ENCODE measurements at places on chromosomes 2 and 18.
A peak's percentile ranks its signal among the peaks of the same experiment; 100 is the strongest.

GRCh38 chr2:144162652-144163051, 357.3 kb downstream of the ZEB2 start:
- DNase-seq: peak; percentile 56

- DNase-seq: no peak
Observed at GRCh38 chr2:127542231-127542630, 6.7 kb downstream of the MYO7B start.

DNA sequence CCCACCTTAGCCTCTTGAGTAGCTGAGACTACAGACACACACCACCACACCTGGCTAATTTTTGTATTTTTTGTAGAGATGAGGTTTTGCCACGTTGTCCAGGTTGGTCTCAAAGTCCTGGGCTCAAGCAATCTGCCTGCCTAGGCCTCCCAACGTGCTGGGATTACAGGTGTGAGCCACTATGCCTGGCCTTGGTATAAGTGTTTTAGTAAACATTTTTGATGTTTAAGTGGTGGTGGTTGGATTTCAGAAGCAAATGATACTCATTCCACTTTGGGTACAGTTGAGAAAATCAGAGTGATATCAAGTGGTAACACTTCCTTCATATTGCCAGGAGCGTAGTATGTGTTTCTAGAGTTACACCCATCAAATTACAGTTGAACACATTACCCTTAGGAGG, 25.4 kb downstream of the ACADL start:
- no peak for DNase-seq

DNA sequence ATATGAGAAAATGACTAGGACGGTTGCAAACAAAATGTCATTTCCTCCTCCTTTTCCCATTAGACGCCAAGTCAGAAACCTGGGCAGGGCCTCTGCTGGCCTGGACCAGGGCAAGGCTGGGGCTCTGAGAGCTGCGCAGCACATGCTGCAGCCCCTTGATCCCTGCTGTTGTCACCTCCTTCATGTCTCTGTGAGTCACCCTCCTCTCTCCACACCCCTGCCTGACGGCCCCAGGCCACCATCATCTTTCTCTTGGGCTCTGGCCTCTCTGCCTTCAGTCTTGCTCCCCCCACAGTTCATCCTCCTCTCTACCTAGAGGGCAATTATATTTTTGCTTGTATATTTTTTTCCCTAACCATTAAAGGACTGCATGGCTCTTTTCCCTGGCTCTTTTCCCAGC, 10.0 kb downstream of the FLACC1 start:
- DNase-seq: no peak

DNA sequence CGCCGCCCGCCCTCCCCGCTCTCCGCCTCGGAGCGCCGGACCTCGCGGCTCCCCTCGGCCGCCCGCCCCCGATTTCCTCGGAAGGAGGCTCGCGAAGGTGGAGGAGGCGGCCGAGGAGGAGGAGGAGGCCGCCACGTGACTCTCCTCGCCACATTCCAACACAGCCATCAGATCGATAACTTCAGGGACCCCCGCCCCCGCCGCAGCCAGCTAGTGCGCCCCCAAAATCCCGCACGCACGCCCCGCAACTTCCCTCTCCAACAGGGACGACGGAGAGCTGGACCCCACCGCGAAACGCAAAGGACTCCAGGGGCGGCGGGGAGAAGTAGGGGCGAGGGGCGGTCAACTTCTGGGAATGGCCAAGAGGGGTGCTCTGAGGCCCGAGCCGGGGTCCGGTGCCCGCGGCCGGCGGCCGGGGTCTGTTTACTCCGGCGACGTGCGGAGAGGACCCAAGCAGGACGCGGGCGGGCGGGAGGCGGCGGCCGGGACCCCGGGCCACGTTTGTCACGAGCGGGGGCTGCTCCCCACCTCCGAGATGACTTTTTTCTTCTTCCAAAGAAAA, 2.0 kb downstream of the ZNF521 start:
- DNase-seq: no peak

- DNase-seq: no peak
Observed at GRCh38 chr2:20674974-20675679, 8.2 kb downstream of the GDF7 start.

DNA sequence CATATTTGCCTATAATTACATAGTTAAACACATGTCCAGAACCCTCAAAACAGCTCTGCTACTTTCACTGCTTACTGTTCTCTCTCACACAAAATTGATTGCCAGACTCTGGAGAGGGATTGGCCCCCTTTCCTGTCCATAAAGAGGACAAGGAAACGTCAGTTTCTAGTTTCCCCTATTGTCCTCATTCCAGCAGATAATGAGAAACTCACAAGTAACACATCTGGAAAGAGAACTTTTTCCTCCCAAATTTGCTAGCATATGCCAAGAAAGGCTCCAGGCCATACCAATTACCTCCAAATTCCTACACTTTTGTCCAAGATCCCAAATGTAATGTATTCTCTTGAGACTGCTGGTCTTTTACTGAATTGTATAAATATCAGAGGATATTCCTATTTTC, 200.5 kb downstream of the EXOC6B start:
- no peak for DNase-seq

- DNase-seq: no peak
Observed at GRCh38 chr18:60082790-60083189, 183.0 kb downstream of the PMAIP1 start.

DNA sequence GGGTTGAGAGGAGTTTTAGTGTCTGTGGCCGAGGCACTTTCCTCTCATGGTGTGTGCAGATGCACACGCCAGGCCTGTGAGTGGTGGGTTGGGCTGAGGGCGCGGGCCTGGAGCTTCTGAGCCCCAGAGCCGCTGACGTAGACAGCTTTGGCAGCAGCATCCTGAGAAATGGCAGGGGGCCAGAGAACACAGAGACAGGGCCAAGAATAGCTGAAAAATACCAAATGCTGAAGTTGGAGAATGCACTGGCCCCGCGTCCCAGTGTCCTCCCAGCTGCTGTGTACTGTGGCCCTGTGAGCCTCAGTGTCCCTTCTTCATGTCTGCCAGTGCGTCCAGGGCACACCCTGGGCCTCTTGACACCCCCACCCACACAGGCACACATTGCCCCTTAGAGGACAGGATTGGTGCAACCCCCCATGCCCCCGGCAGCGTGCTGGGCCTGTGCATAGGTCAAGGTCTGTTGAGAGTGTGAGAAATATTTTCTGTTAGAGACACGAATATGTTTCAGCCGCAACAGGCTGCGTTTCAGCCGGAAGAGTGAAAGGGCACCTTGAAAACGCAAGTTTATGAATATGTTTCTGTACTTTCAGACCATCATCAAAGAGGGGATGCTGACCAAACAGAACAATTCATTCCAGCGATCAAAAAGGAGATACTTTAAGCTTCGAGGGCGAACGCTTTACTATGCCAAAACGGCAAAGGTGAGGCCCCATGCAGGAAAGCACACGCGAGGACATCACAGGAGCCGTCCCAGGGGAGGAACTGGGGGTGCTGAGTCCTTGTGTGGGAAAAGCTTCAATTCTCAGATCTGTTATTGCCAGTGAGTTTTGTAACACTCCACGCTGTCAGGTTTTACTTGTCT, 33.6 kb downstream of the DGKD start:
- no peak for DNase-seq

All from CD4-positive, alpha-beta T cell treated with Interleukin-2 at 100 ng/mL for 4 hours (primary cell).